ENCODE measurements at places on chromosomes 6 and 20.
A peak's percentile ranks its signal among the peaks of the same experiment; 100 is the strongest.

GRCh38 chr6:41040101-41040939 is 1.3 kb upstream of the UNC5CL start:
- DNase-seq, result no peak

DNA sequence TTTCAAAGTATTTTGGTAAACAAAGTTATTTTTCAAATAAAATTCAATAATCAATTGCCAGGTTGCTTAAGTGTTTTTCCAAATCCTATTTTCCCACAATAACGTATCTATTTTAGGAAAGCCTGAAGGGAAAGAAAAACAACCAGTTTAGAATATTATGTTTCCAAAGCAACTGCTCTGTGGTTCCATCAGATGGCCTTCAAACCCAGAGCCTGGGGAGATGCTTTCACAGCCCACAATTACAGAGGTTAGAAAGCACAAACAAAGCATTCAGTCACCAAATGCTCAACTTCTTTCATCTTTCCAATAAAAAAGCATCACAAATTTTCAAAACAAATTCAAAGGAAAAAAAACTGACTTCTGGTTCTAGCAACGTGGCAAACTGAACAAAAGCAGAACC is 66.0 kb downstream of the ELOVL5 start:
- DNase-seq, result no peak

DNA sequence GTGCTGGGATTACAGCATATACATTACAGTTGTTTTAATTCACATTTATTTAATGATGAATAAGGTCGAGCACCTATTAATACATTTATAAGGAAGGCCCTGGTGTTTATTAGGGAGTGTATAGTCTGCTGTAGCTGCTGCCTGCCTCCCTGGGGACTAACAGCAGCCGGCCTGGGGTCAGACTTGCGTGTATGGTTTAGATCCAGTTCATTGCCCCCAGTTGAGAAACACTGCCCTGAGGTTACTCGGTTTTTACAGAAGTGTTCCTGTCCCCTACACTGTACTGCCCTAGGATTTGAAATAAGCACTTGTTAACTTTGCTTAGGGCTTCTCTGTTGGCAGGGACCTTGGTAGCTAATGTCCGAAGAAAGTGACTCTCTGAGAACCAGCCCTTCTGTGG is 4.0 kb downstream of the TTPAL start:
- DNase-seq, result no peak

GRCh38 chr6:20217891-20218290 is 5.6 kb upstream of the MBOAT1 start:
- DNase-seq, result no peak

- DNase-seq, result no peak
Observed at GRCh38 chr6:149450679-149451375, 34.0 kb downstream of the ZC3H12D start.

DNA sequence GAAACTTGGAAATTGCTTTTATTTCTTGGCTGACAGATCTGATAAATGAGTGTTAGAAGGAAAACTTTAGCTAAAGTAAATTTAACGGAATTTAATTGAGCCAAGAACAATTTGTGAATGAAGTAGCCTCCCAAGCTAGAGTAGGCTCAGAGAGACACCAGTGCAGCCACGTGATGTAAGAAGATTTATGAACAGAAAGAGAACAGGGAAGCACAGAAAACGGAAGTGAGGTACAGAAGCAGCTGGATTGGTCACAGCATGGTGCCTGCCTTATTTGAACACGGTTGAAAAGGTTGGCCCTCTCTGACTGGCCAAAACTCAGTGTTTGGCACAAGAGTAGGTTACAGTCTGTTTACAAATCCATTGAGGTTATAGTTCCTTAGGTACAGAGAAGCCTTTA is 29.5 kb upstream of the IFNGR1 start:
- DNase-seq, result peak; percentile 85

DNA sequence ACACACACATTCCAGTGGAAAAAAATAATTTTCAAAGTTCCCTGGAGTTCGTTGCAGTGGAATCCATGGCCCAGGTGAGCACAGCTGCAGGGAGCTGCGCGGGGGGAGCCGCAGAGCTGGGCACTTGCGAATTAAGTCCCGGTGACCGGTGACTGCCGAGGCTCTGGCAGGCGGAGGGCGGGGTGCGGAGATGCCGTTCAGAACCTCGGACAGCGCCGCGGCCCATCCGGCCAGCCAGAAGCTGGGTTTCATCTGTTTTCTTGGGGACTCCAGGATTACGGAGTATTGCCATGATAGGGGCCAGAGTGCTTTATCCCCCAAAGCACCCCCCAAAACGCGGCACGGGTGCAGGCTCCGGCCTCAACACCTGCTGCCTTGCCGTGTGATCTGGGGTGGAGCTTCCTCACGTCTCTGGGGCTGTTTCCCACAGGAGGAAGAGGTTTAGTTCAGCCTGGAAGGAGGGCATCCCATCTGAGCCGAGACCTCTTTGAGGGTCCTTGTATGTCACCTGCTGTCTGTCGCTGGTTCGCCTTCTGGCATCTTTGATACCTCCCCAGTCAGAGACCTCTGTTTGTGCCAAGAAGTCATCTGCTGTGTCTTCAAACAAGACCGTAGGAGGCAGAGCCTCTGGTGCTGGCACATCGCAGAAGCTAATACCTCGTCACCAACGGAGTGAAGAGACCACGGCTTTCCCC is 99.4 kb downstream of the YTHDF1 start:
- DNase-seq, result no peak

DNA sequence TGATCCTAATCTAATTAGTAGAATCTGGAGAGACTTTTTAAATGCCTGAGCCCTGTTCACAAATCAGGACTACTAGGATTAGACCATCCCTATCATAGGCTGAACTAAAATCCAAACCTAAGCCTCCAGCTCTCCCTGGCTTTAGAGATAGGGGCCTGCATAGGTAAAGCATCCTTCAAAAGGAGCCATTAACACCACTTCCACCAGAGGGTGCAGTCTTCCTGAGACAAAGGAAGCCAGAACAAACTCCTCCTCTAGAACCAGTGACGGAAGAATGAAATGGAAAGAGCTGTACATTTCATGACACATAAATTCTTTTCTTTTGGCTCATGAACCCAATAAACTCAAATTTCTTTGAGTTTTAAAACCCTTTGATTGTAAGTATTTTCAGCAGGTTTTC is 291.2 kb upstream of the ADGRB3 start:
- DNase-seq, result no peak

DNA sequence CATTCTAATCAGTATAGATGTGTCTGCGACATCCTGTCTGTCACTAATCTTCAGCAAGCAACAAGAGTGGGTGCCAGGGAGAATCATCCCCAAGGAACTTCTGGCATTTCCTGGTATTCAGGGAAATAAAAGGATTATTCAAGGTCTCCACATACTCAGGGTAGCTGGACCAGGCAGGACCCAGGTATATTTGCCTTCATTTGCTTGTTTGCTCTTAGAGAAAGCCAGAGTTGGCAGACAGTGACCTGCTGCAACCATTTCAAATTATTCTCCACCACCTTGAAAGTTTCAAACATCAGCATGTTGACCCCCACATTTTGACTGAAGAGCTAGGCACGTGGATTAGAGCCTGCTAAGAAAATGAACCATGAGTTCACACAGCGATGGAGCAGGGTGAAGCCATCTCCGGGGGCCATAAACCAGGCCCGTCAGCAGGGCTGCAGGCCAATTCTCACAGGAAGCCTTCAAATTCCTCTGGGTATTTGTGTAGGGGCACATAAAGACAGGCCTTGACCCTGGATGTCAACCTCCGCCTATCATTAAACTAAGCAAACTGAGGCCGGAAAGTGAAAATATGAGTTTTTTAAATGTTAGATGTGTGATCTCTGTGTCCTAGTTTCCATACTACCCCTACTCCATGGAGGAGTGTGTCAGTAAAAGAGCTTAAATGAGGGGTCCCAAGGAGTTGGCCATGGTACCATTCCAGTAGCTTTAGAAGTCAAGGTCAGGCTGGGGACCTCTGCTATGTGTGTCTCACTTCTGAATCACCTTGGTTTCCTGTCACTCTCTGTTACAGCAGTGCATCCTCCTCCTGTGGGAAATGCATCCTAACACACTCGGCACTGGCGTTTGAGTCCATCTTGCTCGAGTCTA is 32.9 kb downstream of the TRAM2 start:
- DNase-seq, result no peak

- DNase-seq, result no peak
Observed at GRCh38 chr6:146949425-146949824, 254.8 kb upstream of the STXBP5 start.

- DNase-seq, result no peak
Observed at GRCh38 chr6:132214716-132215115, 186.6 kb downstream of the MOXD1 start.

DNA sequence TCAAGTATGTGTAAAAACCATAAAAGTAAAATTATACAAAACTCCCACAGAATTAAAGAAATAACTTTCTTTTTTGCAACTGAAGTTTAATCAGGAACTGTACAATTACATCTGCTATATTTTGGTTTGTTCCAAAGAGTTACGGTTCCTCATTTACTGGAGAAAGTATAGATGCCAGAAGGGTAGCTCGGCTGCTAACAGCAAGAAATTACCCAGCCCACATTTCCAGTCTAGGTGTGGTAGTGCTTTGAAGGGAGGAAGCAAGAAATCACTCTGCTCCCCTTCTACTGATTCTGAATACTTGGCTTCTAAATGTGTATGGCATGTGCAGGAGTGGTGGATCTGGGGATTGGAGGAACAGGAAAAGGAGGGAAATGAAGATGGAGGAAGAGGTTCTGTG is 441.3 kb downstream of the CDC5L start:
- no peak for DNase-seq

- no peak for DNase-seq
Observed at GRCh38 chr6:66361886-66362285, 654.9 kb upstream of the EYS start.

GRCh38 chr20:32906200-32906599 is 47.5 kb downstream of the EFCAB8 start:
- DNase-seq, result no peak

- DNase-seq, result peak; percentile 74
Observed at GRCh38 chr6:21441386-21441785, 152.2 kb upstream of the SOX4 start.

GRCh38 chr6:96715608-96716007 is 121.7 kb downstream of the GPR63 start:
- no peak for DNase-seq

DNA sequence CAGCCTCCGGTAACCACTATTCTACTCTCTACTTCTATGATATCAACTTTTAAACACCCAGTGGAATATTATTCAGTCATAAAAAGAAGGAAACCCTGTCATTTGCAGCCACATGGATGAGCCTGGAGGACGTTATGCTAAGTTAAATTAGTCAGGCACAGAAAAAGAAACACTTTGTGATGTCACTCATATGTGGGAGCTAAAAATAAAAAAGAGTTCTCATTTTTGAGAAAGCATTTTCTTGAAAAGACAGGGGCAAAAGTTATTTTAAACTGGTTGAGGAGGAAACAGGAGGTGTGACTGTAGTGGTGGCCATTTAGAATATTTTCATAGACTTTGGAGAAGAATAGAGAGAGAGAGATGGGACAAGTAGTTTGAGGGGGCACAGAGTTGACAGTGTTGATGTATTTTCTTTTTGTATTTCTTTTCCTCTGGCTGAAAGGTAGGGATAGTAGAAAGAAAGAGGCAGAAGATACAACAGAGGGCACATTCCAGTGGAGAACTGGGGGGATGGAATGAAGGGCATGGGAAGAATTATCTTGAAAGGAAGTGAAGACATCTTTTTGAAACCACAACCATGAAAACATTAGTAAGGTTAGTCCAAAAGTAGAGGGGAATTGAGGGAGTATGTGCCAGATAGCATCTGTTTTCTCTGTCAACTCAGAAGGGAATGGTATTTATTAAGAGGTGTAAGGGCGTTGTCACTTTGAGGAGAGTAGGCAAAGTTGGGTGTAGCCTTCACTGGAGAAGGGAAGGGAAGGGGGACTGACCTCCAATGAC is 181.3 kb upstream of the GMDS start:
- DNase-seq, result no peak

GRCh38 chr6:159640322-159640721 is 52.7 kb downstream of the SOD2 start:
- DNase-seq, result no peak

GRCh38 chr20:54194724-54195438 is 13.0 kb upstream of the PFDN4 start:
- no peak for DNase-seq

DNA sequence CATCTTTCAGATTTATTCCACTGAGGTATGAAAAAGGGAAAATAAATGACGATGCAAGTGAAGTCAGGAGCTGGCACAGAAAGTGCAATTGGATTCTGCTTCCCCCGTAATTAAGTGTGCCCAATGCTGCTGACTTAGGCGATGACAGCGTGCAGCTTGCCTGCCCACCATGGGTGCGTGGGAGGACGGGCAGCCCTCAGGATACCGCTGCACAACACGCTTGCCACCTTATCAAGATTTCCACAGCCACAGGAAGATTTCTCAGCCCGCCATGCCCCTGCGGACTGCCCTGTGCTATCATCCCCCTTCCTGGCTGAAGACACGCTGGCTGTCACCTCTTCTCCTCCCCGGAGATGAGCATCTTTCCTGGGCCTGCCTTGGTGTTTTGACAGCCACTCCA is 103.3 kb upstream of the BACH2 start:
- DNase-seq, result no peak

GRCh38 chr6:119306396-119306968 is 43.1 kb downstream of the MAN1A1 start:
- no peak for DNase-seq

DNA sequence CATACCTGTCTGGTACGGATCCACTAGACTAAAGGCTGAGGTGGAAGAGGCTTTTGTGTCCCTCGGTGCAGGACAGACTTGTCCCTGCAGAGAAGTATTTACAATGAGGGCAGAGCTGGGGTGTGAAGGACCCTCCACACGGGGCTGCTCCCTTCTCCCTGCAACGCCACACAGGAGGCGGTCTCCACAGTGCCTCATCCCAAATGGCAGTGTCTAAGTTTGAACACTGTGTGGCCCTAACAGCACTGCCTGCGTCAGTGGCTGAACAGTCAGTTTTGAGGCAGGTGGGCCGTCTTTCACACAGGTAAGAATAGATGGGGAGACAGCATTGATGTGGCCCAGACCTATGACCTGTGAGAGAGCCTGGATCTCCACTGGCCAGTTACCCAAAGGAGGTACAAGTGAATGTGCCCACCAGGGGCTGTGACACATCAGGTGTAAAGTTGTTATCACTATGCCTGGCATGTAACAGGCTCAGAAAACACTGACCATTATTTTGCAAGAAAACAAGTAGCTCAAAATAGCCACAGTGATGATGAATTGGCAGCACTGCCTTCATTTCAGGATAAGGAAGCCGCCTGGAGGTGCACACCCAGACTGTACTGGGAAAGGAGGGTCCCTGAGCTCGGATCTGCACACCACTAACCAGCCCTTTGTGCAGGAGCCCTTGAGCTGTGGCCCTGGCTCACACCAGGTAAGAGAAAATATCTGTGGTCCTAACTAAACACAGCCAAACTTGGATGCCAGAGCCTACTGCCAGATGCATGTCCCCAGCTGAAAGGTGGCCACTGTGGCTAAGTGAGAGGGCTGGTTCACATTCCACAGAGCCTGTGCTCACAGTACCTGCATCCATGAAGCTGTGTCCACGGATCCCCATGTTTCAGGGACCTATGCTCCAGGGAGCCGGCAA is 246.7 kb downstream of the DLL1 start:
- no peak for DNase-seq

GRCh38 chr6:91358986-91359385 is 772.1 kb upstream of the MAP3K7 start:
- DNase-seq, result no peak
